ENCODE measurements at places on chromosomes 11 and 22. TPM values are rescaled to one million over a fixed set of nuclear protein-coding genes. Genes with fewer than 3 reads are reported as not detected.

The UPB1 gene
- not detected for total RNA-seq

The HIKESHI gene
- 42.3 TPM for total RNA-seq

The ASCL3 gene
- total RNA-seq = not detected

The P2RY2 gene
- total RNA-seq = 0.12 TPM

The SPINDOC gene
- total RNA-seq = 48.3 TPM

The OR52E2 gene
- total RNA-seq = not detected

The OR4A47 gene
- total RNA-seq = not detected

The CAPN5 gene
- total RNA-seq = 17.4 TPM

GRCh38 chr11:133832991-133833897 lies 12.1 kb downstream of the SPATA19 start:
- H3K27ac ChIP-seq = no peak overlapping the region
- H3K4me3 ChIP-seq = no peak overlapping the region
- DNase-seq = no peak
- H3K36me3 ChIP-seq = no peaks in the 10 kb centered on the region
- no peaks in the 10 kb centered on the region for H3K27me3 ChIP-seq

GRCh38 chr11:66548041-66548440 lies 1.3 kb downstream of the ACTN3 start:
- no peaks in the 10 kb centered on the region for H3K36me3 ChIP-seq
- no peak overlapping the region for H3K4me3 ChIP-seq
- DNase-seq = no peak
- H3K4me1 ChIP-seq = peaks cover 20% of the 10 kb centered on the region
- no peak overlapping the region for H3K27ac ChIP-seq
- peaks cover 2% of the 10 kb centered on the region for H3K27me3 ChIP-seq

- no peak for DNase-seq
- no peak overlapping the region for H3K4me3 ChIP-seq
- no peak overlapping the region for H3K27ac ChIP-seq
- H3K4me1 ChIP-seq = no peaks in the 10 kb centered on the region
These were observed 127.7 kb downstream of the BRD1 start for GRCh38 chr22:49699928-49700498.

DNA sequence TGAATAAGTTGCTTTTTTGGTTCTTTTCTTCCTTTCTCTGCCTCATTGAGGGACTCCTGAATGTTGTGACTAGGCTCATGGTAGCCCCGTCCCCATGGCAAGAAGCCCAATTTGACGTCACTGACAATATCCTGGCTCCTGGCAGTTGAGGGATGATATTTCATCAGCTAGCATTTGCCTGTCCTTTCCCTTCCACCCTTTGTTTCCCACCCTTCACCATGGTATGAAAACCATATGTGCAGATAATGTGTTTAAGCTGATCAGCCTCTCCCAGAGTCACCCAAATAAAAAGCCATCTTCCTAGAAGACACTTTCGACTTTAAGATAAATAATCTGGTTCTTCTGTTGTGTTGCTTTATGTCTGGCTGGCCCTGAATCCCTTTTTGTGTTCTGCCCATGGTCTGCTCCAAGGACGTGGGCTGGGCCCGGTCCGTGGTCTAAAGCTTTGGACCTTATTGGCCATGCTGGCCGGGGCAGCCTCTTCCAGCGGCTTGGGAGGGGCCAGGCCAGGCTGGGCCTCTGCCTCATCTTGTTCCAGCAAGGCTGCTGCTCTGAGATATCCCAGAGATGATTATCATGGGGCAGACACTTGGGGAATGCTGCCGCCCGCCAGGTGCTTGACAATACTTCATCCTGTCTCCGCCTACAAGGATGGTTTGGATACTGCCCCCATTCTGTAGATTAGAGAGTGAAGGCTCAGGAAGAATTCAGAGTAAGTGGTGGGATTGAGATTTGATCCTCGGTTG lies 5.1 kb downstream of the TSPAN18 start:
- peaks cover 39% of the 10 kb centered on the region for H3K27me3 ChIP-seq
- H3K4me3 ChIP-seq = no peak overlapping the region
- H3K36me3 ChIP-seq = no peaks in the 10 kb centered on the region
- no peaks in the 10 kb centered on the region for H3K4me1 ChIP-seq
- no peak for DNase-seq
- H3K27ac ChIP-seq = no peak overlapping the region

- H3K4me1 ChIP-seq = peaks cover 12% of the 10 kb centered on the region
- H3K36me3 ChIP-seq = no peaks in the 10 kb centered on the region
- H3K4me3 ChIP-seq = no peak overlapping the region
- DNase-seq = no peak
- H3K27me3 ChIP-seq = no peaks in the 10 kb centered on the region
These were observed 72.0 kb downstream of the CD82 start for GRCh38 chr11:44637487-44637886.

GRCh38 chr22:27153386-27153785 lies 496.0 kb downstream of the MIAT start:
- H3K27ac ChIP-seq = no peak overlapping the region
- H3K4me3 ChIP-seq = no peak overlapping the region
- no peaks in the 10 kb centered on the region for H3K27me3 ChIP-seq
- DNase-seq = no peak

GRCh38 chr22:17104336-17104935 lies 16.7 kb downstream of the TMEM121B start:
- H3K36me3 ChIP-seq = peaks cover 18% of the 10 kb centered on the region
- H3K4me1 ChIP-seq = no peaks in the 10 kb centered on the region
- no peaks in the 10 kb centered on the region for H3K27me3 ChIP-seq
- H3K4me3 ChIP-seq = no peak overlapping the region
- DNase-seq = no peak

- no peak for DNase-seq
- no peak overlapping the region for H3K4me3 ChIP-seq
- H3K27ac ChIP-seq = no peak overlapping the region
- H3K4me1 ChIP-seq = no peaks in the 10 kb centered on the region
These were observed 70.3 kb downstream of the INSC start for GRCh38 chr11:15185021-15185420.

GRCh38 chr11:68020575-68020974 lies 9.9 kb upstream of the NDUFS8 start:
- H3K36me3 ChIP-seq = no peaks in the 10 kb centered on the region
- DNase-seq = no peak
- no peak overlapping the region for H3K4me3 ChIP-seq
- H3K27ac ChIP-seq = no peak overlapping the region
- peaks cover 4% of the 10 kb centered on the region for H3K4me1 ChIP-seq

DNA sequence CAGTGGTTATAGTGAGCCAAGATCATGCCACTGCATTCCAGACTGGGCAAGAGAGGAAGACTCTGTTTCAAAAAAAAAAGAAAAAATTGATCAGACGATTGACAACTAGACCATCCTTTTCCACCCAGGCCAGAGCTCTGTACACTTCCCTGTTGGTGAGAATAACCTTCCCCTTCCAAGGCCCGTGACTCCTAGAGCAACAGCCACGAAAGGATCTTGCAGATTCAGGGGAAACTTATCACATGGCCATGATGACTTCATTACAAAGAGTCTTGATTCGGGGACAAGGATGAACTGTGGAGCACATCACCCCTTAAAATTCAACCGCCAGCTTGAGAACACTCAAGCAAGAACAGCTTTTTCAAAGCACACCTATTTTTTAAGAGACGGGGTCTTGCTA lies 10.3 kb downstream of the CD5 start:
- DNase-seq = no peak
- H3K36me3 ChIP-seq = no peaks in the 10 kb centered on the region
- no peak overlapping the region for H3K27ac ChIP-seq
- H3K27me3 ChIP-seq = peaks cover 4% of the 10 kb centered on the region

GRCh38 chr22:46084943-46085827 lies 65.1 kb upstream of the PPARA start:
- H3K27me3 ChIP-seq = no peaks in the 10 kb centered on the region
- peak overlapping the region; percentile 99 for H3K4me3 ChIP-seq
- peak overlapping the region; percentile 91 for H3K27ac ChIP-seq
- peaks cover 70% of the 10 kb centered on the region for H3K4me1 ChIP-seq
- peaks cover 29% of the 10 kb centered on the region for H3K36me3 ChIP-seq

GRCh38 chr11:86180423-86180822 lies 64.1 kb upstream of the EED start:
- no peaks in the 10 kb centered on the region for H3K27me3 ChIP-seq
- DNase-seq = no peak
- no peak overlapping the region for H3K27ac ChIP-seq
- no peaks in the 10 kb centered on the region for H3K36me3 ChIP-seq
- H3K4me1 ChIP-seq = peaks cover 13% of the 10 kb centered on the region

DNA sequence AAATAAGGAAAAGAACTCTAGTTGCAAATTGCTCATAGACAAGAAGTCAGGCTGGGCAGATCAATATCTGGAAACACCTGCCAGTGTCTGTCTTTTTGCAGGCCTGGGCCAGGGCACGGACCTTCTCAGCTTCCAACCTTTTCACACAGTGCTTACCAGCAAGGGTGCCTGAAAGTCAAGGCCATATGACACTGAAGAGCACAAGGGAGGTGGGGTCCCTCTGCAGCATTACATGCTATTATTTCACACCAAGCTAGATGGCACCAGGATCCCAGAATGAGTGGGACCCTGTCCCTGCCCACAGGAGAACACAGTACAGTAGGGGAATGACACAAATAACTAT lies 5.9 kb upstream of the PEX26 start:
- H3K4me3 ChIP-seq = no peak overlapping the region
- no peak overlapping the region for H3K27ac ChIP-seq
- H3K27me3 ChIP-seq = no peaks in the 10 kb centered on the region
- no peak for DNase-seq
- no peaks in the 10 kb centered on the region for H3K36me3 ChIP-seq
- peaks cover 18% of the 10 kb centered on the region for H3K4me1 ChIP-seq

GRCh38 chr11:9716275-9717039 lies 52.6 kb downstream of the SWAP70 start:
- H3K4me3 ChIP-seq = peak overlapping the region; percentile 22
- H3K27ac ChIP-seq = peak overlapping the region; percentile 73
- H3K27me3 ChIP-seq = no peaks in the 10 kb centered on the region
- peaks cover 14% of the 10 kb centered on the region for H3K4me1 ChIP-seq

- no peaks in the 10 kb centered on the region for H3K4me1 ChIP-seq
- no peak for DNase-seq
- H3K36me3 ChIP-seq = no peaks in the 10 kb centered on the region
- H3K27ac ChIP-seq = no peak overlapping the region
These were observed 554.0 kb upstream of the ARHGAP42 start for GRCh38 chr11:100133114-100133513.

DNA sequence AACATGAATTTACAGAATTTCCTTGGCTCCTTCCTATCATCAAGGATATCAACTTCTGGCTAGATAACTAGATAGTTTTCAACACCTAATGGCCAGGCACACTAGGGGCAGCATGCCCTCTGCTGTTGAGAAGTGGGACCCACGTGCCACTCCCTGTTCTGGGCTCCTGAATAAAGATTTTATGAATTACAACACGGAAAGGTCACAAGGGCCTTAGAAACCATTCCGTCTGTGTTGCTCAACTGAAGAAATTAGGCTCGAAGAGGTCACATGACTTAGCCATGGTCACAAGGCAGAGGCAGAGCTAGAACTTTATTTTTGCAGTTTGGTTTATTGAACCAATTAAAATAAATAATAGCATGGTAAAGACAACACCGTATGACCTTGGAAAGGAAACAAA lies 36.0 kb downstream of the PRCP start:
- no peak overlapping the region for H3K4me3 ChIP-seq
- no peaks in the 10 kb centered on the region for H3K36me3 ChIP-seq
- no peaks in the 10 kb centered on the region for H3K27me3 ChIP-seq
- peaks cover 1% of the 10 kb centered on the region for H3K4me1 ChIP-seq

- DNase-seq = no peak
- no peak overlapping the region for H3K27ac ChIP-seq
- no peak overlapping the region for H3K4me3 ChIP-seq
- no peaks in the 10 kb centered on the region for H3K36me3 ChIP-seq
These were observed 17.9 kb upstream of the SESN3 start for GRCh38 chr11:95248666-95249467.

GRCh38 chr11:69430566-69430965 lies 50.9 kb upstream of the LINC01488 start:
- H3K36me3 ChIP-seq = no peaks in the 10 kb centered on the region
- DNase-seq = no peak
- H3K4me3 ChIP-seq = no peak overlapping the region
- no peaks in the 10 kb centered on the region for H3K27me3 ChIP-seq
- H3K27ac ChIP-seq = no peak overlapping the region

DNA sequence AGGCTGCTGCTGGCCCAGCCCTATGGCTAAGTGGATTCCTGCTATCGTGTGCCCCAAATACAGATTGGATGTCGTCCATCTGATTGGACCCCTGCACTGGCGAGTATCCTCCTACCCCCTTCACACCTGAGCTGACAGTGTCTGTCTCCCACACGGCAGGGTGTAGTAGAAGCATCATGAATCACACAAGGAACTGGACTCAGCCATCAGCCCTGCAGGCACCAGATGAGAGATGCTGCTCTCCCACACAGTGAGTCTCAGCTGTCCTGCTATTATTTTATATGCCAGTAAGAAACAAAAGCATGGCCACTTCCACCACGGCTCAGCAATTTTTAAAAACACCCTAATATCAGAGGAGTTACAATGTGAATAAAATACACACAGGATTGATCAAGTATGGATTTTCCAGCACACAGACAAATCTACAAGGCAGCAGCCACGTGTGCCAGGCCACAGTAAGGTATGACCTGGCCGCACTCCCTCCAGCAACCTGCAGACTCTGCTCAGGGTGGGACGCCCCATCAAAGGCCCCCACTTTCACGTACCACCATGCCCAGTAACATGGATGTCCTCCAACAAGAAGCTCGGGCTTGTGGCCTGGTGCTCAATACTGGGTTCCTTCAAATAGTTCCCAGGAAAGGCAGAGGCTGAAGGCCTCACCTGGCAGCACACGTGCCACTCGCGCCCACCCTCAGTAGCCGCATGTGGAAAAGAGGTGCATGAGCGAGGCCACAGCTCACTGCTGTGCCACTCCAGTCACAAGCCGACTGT lies 16.4 kb upstream of the SLC25A1 start:
- H3K4me1 ChIP-seq = no peaks in the 10 kb centered on the region
- no peak overlapping the region for H3K4me3 ChIP-seq
- no peak overlapping the region for H3K27ac ChIP-seq
- H3K36me3 ChIP-seq = no peaks in the 10 kb centered on the region
- no peak for DNase-seq

- H3K4me3 ChIP-seq = no peak overlapping the region
- no peak overlapping the region for H3K27ac ChIP-seq
- DNase-seq = peak; percentile 12
- H3K4me1 ChIP-seq = peaks cover 3% of the 10 kb centered on the region
- H3K27me3 ChIP-seq = no peaks in the 10 kb centered on the region
- H3K36me3 ChIP-seq = no peaks in the 10 kb centered on the region
These were observed 208.8 kb downstream of the TBC1D22A start for GRCh38 chr22:46971099-46971763.

DNA sequence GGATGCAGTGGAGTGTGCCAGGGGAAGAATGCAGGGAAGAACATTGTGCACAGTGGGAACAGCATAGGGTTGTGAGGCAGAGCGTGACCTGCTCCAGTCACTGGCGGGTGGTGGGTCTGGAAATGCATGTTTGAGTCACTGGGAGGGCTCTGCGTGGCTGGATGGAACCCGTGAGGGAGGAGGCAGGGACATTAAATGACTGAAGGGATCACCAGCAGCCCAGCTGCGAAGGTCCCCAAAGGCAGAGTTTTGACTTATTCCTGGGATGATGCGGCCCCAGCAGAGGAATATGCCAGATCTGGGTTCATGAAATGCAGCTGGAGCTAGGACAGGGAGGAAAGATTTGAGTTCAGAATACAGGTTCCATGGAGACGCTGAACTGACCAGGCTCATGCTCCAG lies 104.0 kb upstream of the FGF3 start:
- no peak for DNase-seq
- peaks cover 9% of the 10 kb centered on the region for H3K27me3 ChIP-seq
- H3K4me3 ChIP-seq = no peak overlapping the region
- H3K27ac ChIP-seq = no peak overlapping the region

- H3K27me3 ChIP-seq = no peaks in the 10 kb centered on the region
- no peak overlapping the region for H3K27ac ChIP-seq
- peaks cover 8% of the 10 kb centered on the region for H3K4me1 ChIP-seq
- H3K4me3 ChIP-seq = no peak overlapping the region
These were observed 62.3 kb upstream of the SCUBE2 start for GRCh38 chr11:9153651-9154050.
